Stimulated activated CD8-positive, alpha-beta memory T cell treated with anti-CD3 and anti-CD28 coated beads, Interleukin-15, amount 100 ng/mL, for 24 hours (primary cell): ENCODE measurements at places on chromosomes 7 and 10.

GRCh38 chr7:21596801-21597200, 54.0 kb downstream of the DNAH11 start:
- no peak for DNase-seq

- DNase-seq, result no peak
These were observed 5.0 kb upstream of the LUC7L2 start for GRCh38 chr7:139354729-139355128.

DNA sequence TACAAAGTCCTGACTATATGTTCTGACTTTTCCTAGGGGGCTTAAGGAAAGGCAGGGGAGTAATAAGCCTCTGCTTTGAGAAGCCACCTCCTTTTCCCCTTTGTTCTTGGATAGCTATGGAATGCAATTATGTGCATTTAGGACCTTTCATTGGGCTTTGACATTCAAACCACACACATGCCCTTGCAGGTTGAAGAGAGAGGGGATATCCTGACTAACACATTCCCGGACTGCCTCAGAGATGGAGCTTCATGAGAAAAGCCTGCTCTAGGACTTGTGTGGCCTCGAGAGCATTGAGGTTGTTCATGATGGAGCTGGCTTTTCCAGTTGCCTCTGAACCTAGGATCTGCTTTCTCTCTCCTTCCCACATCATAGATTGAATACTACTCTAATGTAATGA, 694.5 kb downstream of the LRMDA start:
- DNase-seq, result no peak

DNA sequence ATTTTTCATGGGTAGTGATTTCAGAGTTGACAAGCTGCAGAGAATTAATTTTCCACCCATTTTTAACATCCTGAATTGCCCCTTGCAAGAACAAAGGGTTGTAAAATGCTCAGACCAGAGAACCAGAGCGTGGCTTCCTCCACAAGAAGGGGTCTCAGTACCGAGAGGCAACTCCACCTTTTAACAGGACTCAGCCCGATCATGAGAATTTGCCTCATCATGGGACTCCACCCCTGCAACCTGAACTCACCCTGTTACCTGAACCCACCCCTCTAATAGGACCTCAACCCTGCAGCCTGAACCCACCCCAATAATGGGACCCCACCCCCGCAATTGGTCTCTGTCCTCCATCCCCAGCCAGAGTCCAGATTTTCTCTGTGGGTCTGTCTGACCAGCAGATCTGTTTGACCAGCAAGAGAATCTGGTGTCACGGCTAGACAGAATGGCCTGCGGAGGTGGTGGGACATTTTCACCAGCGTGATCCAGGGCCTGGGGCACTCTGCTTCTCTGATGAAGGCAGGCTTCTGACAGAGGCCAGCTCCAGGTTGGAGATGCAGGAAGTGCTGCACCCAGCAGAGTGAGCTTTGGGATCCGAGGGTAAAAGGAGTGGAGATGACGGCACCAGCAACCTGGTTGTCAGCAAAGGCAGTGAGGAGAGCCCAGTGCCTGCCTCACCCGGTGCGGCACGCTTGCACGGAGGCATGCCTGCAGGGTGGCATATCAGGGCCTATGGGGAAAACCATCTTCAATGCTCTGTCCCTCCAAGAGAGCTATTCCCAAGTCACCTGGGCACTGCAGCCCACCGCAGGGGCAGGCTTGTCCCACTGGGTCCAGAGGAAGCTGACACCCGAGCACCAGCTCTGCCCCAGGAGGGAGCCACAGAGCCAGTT, 136.6 kb downstream of the TCERG1L start:
- no peak for DNase-seq

GRCh38 chr10:14605231-14605925, 169.3 kb downstream of the FAM107B start:
- DNase-seq, result no peak

- DNase-seq, result no peak
These were observed 17.8 kb upstream of the CCDC3 start for GRCh38 chr10:13019280-13019679.

GRCh38 chr7:38905056-38905759, 3.8 kb downstream of the VPS41 start:
- no peak for DNase-seq

GRCh38 chr7:21253740-21254687, 173.9 kb upstream of the SP4 start:
- no peak for DNase-seq

DNA sequence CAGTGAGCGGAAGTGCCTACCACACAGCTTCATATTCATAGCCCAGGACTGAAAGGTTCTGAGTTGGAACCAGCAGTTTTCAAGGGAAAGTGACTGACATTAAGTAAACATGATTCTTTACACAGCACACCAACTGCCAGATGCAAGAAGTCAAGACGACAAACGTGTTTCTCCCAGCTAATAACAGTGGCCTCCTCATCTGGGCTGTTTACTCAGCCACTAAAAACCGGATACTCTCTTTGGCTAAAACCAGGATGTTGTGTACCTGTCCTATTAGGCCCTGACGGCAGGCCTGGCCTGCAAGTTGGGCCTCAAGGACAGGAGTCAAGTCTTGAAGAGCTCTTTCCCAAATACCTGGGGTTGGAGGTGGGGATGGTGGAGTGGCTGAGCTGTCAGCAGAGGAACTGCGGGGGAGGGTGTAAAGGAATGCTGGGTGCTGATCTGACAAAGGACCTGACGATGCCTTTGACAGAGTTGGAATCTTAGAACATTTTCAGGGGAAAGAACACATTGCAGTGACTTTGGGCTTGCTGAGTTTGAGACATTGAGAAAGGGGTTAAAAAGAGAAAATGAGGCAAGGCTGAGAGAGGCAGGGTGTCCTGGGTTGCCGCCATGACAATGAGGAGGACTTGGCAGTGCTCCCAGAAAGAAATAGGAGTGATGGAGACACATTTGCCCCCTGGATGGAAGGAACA, 57.7 kb downstream of the STEAP1B start:
- no peak for DNase-seq

- no peak for DNase-seq
These were observed 39.6 kb downstream of the C10orf71 start for GRCh38 chr10:49338604-49339003.

DNA sequence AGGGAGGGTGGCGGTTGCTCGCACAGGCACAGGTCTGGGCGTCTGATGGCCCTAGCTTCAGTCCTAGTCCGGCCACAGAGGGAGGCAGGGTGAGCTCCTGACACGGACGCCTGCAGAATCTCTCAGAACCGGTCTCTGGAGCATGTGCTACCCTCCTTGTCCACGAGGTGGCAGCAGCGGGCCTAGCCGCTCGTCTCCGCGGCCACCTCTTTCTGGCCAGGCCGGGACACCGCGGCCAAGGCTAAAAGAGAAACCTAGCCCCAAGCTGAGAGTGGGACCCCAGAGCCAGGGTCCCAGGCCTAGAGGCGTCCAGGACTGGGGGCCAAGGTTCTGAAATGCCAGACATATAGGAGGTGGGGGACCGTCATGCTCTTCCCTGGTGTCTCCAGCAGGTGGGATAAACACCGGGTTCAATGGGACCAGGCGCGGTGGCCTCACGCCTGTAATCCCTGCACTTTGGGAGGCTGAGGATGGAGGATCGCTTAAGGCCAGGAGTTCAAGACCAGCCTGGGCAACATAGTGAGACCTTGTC, 3.2 kb upstream of the LAT2 start:
- peak; percentile 75 for DNase-seq

DNA sequence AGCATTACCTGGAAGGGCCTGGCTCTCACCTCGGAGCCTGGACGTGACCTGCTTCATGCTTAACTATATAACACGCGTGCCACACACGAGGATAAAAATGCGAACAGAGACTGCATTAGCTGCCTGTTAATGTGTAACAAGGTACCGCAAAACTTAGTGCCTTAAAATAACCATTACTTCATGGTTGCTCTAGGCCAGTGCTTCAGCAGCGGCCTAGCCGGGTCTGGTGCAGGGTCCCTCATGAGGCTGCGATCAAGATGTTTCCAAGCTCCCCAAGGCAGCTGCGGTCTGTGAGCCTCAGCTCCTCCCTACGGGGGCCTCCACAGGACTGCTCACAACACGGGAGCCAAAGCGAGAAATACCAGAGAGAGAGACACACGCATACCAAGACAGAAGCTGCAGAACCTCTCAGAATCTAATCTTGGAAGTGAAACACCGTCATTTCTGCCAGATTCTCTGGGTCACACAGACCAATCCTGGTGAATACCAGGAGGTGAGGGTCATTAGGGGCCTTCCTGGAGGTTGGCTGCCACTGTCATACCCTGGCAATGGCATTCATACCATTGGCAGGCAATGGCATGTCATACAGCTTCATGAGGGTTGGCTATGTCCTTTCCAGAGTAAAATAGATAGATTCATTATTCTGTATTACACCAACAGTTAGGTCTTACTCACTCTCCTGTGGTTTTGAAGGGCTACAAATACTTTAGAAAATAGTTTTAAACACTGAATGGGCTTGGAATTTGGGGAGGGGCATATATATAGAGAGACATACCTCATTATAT, 94.5 kb downstream of the HIPK2 start:
- no peak for DNase-seq

DNA sequence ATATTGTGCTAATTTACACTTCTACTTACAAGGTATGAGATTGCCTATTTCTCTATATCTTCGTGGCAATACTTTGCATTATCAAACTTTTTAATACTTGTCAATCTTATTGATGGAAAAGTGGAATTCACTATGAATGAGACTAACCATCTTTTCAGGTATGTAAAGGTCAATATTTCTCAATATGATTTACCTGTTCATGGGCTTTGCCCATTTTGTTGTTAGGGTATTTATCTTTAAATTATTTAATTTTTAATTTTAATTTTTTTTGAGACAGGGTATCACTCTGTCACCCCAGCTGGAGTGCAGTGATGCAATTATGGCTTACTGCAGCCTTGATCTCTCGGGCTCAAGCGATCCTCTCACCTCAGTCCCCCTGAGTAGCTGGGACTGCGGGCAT, 47.8 kb upstream of the LCOR start:
- DNase-seq, result no peak
